ENCODE measurements at places on chromosomes 2 and 18.
A peak's percentile ranks its signal among the peaks of the same experiment; 100 is the strongest.

DNA sequence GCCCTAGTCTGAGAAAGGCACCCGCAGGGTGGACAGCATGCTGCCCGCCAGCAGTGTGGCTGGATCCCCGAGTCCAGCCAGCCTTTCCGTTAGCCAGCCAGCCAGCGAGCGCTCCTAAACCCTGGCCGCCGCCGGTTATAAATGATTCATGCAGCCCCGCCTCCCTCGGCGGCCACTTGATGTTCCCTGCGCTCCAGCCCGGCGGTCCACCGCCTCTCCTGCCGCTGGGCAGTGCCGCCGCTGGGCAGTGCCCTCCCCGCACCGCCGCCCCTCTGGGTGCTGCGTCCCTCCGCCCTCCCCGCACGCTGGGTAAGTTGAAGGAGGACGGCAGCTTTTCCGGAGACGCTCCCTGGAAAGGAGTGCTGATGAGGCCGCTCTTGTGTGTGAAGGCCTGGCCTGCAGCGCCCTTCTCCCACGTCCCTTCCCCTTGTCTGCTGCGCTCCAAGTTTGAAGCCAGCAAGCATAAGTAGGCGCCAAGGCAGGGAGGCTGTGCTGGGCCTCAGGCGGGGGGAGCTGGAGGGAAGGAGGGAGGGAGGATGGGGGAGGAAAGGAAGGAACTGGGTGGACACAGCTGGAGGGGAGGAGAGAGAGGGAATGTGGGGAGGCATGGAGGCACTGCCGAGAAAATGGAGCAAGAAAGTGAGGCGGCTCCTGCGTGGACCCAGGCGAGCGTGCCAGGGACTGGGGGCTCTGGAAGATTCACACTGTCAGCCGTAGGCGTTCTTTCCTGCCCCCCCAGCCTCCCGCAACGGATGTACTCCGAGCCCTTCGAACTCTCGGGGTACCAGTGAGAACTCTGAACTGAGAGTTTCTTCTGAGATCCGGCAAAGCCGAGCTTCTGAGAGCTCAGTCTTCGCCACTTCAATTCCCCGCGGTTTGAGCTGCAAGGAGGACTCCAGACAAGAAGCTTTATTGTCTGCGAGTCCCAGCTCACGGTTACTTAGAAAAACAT lies 131.9 kb downstream of the GLI2 start:
- DNase-seq = peak; percentile 83

DNA sequence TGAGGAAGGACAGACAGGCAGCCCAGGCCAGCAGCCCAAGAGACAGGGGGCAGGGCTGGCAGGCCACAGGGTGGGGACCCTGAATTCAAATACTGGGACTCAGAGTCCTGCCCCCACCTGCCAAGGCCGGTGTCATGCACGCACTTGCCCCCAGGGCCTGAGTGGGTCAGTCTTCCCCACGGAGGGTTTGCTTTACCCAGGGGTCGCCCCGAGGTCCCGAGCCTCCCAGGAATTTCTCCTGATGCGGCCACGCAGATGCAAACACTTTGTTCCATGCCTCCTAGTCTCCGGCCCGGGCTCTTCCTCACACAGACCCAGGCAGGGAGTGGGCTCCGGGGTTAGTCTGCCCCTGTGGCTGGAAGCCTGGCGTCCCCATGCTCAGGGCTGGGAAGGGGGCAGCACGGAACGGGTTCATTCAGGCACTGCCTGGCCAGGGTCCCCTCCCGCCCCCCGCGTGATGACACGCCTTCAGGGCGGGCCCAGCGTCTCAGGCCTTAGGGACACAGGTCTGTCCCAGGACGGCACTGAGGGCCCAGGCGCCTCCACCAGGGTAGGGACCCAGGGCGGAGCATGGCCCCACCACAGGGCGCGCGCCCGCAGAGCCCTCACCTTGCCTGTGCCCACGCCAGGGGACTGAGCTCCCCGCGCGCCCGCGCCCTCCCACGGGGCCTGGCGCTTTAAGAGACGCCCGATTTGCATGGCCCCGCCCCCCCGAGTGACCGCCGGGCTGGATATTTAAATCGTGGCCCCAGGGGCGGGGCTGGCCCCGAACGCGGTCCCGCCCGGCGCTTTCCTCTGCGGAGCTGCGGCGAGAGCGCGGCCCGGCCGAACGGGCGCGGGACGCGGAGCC lies at the start of gene SNED1:
Gene SNED1 (plus strand): TSS at position 763 of the 850 bp plus-strand sequence. CDS start 220 bp downstream, outside the sequence.
- peak; percentile 94 for DNase-seq

DNA sequence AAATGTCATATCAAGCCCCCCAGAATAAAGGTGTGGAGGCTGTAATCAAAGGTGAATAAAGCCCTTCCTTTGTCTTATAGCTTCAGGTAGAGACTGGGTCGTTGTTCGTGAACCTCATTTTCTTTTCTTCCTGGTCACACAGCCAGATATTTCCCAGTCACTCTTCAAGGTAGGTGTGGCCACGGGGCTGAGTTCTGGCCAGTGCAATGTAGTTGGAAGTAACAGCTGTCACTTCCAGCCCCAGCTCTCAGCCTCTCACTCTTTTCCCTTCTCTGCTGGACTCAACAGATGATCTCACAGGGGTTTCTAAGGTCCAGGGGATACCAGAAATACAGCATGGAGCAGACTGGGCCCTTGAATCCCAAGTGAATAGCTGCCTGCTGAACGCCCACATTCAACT lies 15.8 kb upstream of the TRPM8 start:
- DNase-seq = no peak

- no peak for DNase-seq
Measured at GRCh38 chr18:53056064-53056463, 716.1 kb downstream of the DCC start.

GRCh38 chr2:27407798-27408491 lies 1.4 kb downstream of the PPM1G start:
- DNase-seq = no peak

DNA sequence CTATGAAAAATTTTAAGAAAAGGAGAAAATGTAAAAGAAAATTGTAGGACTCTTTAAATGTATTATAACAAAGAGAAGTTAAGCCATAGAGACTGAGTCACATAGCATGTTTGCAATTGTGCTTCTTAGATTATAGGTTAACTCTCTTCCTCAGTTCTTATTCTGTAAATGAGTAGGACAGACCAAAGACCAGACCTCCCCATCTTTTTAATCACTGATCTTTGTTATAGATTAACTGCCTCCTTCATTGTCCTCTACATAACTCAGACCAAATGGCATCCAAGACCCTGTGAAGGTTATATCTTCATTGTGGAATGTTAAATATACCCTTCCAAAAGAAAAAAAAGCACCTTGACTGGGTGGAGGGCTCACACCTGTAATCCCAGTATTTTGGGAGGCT lies 316.9 kb upstream of the LRRTM4 start:
- peak; percentile 48 for DNase-seq
